ENCODE measurements at places on chromosomes 16 and 17.

DNA sequence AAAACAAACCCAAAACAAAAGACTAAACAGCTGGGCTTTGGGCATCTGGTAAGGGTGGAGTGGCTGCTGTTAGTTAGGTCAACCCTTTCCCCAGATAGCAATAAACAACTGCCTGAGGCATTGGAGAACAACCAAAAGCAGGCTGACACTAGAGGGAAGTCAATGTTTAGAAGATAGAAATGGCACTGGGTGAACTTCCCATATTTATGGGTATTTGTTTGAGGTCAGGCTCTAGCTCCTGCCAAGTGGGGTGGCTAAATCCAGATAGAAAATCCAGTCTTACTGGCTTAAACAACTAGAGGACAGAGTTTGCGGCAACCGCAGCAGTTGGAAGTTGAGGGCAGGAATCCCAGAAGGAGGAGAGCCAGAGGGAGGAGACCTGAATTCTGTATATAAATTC is 79.4 kb downstream of the SDK2 start:
- no peak for DNase-seq

DNA sequence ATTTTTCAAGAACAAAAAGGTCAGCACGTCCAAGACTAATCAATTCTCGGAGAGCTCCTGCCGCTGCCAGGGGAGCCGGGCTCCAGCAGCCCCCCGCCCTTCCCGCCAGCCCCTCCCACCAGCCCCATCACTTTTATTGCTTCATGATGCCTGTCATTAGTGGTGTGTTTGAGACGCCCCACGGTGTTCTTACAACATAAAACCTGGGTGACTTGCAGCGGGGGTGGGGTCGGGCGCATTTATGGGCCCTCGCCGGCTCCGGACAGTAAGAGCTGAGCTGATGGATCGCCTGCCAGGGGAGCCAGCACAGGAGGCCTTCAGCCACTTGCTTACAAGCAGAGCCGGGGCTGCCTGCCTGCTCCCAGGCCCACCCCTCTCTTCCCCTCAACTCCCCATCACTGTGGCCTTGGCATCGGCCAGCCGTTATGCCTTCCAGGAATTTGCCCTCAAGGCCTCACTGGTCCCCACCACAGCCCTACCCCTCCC is 82.9 kb upstream of the CBX4 start:
- peak; percentile 33 for DNase-seq

GRCh38 chr16:69501956-69502745 is 63.6 kb upstream of the NFAT5 start:
- no peak for DNase-seq

DNA sequence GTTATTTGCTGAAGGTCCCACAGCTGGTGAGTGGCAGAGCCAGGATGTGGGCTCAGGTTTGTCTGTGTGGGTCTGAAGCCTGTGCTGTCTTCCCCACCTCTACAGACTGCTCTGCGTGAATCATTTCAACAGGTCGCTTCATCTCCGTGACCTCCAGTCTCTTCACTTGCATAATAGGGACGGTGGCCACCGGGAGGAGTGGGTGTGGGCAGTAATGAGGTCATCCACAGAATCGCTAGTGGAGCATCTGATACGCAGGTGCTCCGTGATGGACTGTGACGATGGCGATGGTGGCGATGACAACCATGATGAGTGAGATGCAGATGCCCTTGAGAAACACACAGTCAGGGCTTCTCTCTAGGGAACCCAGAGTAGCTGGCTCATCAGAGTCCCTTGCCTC is 120.2 kb downstream of the RAP1GAP2 start:
- DNase-seq, result no peak

DNA sequence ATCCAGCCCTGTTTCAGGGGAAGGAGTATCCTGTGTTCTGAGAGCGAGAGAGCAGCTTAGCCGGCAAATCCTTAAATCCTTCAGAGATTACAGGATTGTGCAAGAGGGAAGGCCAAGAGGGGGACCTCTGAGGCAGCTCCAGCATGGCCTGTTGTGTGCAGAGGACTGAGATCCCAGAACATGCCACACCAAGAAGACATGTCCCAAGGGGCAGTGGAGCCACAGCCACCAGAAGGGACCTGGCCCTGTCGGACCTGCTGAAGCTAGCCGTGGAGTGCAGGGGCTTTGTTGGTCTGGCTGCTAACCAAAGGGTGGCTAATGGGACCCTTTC is 1.6 kb upstream of the MRC2 start:
- no peak for DNase-seq
